ENCODE measurements at places on chromosomes 5 and 9.

DNA sequence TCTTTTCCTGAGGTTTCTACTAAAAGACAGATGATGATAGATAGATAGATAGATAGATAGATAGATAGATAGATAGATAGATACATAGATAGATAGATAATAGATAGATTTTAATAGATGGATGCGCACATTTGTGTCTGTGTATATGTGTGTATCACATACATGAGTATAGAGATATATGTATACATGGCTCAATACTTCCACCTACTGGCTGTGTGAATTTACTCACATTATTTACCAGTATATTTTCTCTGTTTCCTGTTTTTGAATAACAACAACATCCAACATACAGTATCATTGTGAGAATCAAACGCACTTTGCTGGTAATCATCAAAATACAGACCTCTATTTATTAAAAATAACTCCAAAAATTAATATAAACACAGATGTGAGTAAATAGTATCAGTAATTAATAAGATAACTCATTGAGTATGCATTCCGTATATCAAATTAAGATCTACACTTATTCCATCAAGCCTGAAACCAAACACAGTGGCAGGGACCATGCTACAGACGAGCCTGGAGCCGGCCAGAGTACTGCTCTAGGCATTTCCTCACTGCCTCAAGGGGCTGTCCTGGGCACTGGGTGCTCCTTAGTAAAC is 338.0 kb downstream of the SEMA5A start:
- peak; percentile 72 for DNase-seq

DNA sequence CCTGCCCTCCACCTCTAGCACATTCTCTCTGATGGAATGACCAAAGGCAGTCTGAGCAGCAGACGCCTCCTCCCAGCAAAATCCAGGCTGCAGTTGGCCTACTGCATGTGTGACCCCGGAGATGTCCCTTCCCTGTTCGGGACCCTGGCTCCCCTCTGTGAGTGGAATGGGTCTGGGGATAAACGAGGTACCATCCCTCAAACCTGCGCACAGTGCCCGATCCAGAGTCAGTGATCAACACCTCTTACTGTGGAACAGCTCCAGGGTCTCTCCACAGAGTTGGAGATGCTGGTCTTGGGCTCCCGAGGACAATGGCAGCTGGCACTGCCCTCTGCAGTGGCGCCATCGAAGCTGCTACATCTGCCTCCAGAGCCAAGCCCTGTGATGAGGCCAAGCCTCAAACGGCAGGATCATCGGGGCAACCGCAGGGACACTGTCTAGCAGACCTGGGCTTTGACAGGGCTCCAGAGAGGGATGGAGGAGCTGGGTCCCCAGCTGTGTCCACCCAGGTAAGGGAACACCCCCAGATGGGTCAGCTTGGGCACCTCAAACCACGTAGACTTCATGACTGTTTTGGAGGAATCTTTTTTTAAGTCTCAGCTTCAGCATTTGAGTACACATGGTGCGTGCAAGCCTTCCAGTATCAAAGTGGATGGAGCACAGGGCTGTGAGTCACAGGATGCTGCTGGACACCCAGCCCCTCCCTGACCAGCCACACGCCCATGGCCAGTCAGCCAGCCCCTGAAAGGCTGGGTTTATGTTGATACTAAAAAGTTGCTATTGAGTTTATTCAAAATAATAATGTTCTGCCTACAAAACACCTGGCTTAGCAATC is 13.0 kb downstream of the MED10 start:
- no peak for DNase-seq

- DNase-seq, result no peak
Measured at GRCh38 chr5:132268769-132269551, 11.5 kb downstream of the PDLIM4 start.

GRCh38 chr5:138752951-138753793 is at the start of gene CTNNA1:
Gene CTNNA1, plus strand, starts transcription at chr5:138753425. Its CDS starts 28,500 bp downstream, at chr5:138781925.
- DNase-seq, result peak; percentile 86

DNA sequence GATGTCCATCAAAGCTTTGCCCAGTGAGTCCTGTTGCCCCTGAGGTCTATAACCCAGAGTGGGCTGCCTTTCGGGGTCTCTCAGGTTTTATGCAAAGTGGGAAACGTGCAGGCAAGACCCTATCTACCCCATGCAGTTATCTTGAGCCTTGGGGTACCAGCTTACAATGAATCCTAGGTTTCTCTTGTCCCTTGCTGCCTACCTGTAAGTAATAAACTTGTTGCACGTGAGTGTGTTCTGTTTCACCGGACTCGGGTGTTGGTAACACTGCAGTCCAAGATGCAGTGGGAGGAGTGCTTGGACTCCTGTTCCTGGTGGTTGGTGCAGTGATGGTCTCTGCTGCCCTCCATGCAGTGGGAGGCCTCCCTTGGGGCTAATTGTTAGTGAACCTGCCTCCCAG is 85.6 kb upstream of the ALDH1B1 start:
- DNase-seq, result no peak

DNA sequence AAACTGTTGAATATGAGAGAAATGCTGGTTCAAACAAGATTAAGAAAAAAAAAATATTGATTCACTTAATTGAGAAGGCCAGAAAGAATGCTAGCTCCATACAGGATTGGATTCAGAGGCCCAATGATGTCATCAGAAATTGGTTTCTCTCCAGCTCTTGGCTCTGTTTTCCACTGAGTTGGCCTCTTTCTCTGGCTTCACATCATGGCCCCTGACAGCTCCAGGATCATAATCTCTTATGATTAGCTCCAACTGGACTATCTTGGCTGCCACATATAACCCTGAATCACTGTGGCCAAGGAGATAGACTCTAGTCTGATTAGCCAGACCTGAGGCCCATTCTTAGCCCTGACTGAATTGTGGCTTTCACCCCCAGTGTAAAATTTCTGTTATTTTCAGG is 244.7 kb upstream of the GRAMD2B start:
- DNase-seq, result no peak

All from LoVo (cell line).